HS-27A (cell line): ENCODE measurements at places on chromosomes 6 and 20.
A peak's percentile ranks its signal among the peaks of the same experiment; 100 is the strongest.

GRCh38 chr20:53816872-53817398, 223.3 kb upstream of the ZNF217 start:
- DNase-seq = no peak

DNA sequence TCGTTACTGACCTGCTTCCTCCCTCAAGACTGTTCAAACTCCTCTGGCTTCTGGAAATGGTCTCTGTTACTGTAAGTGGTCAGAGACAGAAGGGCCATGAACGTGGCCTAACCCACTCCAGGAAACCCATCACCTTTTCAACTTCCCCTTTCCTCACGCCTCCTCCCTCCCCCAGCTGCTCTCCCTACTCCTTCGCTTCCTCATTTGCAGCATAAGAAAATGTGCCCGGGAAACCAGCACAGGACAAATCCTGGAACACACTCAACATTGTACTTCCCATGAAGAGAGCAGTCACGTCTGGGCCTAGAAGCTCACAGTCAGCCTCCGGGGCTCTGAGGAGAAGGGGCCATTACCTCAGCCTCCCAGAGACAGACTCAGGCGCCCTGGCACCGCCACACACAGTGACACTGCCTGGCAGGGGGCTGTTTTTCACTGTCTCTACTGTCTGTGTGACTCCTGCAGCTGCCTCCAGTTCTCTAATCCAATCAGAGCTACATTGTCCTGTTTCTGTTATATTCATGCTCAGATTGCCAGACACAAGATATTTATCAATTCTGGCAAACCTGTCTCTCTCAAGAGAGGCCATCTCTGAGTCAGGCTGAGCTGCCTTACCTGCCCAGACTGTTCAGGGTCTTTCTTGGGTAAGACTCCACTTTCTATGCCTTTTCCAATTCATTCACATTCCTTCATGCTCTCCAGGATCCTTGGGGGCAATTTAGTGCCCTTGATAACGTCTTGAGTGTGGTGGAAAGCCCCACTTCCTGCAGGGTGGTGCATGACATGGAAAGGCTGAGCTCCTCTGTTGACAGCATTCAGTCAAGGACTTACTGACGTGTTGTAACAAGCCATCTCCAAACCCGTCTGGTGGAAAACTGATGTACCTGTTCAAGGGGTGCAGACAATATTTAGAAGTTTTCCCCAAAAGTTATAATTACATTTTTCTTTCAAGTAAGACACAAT, 242.2 kb downstream of the HIVEP2 start:
- no peak for DNase-seq

DNA sequence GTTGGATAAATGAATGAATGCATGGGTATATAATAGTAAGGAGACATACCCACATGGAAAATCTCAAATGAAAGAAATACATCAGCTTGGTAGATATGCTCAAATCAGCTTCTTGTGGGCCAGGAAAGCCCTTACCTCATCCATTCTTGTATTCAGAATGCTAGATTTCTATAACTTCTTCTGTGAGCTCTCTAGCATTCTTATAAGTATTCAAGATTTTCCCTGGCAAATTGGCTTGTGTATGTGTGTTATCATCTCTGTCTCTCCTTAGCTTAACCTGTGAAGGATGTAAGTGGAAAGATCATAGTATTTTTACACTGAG, 100.8 kb downstream of the OR2B2 start:
- DNase-seq = no peak

- DNase-seq = no peak
Observed at GRCh38 chr6:54010340-54011276, 100.6 kb upstream of the MLIP start.

GRCh38 chr6:38064431-38064830, 244.9 kb downstream of the ZFAND3 start:
- DNase-seq = no peak

GRCh38 chr6:139219746-139220145, 72.1 kb downstream of the TXLNB start:
- DNase-seq = no peak

DNA sequence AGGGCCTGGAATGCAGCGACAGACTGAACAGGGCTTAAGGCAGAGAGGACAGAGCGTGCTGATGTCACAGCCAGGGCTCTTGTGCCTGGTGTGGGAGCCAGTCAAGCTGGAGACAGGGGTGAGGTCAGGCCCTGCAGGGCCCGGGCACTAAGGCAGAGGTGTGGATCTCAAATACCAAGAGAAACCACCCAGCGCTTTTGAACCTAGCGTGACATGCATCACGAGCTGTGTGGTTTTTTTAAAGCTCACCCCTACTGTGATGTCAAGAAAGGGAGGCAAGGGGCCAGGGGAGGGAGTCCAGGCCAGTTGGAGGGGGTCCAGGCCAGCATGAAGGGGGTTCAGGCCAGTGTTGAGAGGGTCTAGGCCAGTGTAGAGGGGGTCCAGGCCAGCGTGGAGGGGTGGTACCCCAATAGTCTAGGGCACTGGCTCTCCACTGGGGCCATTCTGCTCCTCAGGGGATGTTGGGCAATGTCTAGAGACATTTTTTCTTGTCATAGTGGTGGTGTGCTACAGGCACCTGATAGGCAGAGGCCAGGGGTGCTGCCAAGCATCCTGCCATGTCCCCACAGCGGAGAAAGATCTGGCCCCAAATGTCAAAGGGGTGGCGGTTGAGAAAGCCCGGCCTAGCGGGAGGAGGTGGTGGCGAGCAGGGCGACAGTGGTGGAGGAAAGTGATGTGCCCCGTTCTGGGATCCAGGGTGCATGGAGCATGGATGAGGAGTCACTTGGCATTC, 42.6 kb downstream of the RBM38 start:
- no peak for DNase-seq

GRCh38 chr6:157994125-157994795, 12.6 kb downstream of the SYNJ2 start:
- DNase-seq = no peak

DNA sequence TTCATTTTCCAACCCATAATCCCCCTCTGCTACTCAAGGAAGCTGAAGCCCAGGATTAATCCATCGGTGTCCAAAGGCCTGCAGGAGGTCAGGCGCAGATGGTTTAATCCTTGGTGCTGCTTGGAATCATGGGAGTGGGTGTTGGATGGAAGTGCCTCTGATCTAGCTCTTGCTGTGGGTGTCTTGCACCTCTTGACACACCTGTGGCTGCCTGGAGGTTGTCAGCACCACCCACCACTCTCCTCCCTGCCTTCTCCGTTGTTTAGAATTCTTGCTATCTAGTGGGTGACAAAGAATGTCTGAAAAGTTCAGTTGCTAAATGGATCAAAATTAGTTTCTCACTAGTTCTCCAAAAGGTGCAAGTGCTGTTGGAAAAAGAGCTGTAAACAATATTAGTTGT, 1074.4 kb upstream of the FLRT3 start:
- DNase-seq = no peak

DNA sequence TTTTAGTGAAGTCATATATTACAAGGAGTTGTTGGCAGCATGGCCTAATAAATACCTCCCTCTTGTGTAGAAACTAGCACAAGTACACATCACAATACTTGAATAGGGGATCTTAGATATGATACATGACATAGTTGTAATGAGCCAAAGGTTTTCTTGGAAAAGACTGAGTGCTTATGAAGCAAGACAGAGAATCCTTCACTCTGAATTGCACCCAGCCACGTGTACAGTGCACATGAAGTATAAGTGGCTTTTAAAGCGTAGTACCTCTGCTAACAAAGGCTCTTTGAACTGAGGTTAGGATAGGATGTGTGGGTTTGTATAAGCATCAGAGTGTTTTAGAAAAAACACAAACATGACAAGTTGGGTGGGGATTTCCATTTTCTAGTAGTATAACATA, 145.5 kb upstream of the STMND1 start:
- no peak for DNase-seq

GRCh38 chr20:14935285-14935684, 597.9 kb upstream of the FLRT3 start:
- DNase-seq = no peak

DNA sequence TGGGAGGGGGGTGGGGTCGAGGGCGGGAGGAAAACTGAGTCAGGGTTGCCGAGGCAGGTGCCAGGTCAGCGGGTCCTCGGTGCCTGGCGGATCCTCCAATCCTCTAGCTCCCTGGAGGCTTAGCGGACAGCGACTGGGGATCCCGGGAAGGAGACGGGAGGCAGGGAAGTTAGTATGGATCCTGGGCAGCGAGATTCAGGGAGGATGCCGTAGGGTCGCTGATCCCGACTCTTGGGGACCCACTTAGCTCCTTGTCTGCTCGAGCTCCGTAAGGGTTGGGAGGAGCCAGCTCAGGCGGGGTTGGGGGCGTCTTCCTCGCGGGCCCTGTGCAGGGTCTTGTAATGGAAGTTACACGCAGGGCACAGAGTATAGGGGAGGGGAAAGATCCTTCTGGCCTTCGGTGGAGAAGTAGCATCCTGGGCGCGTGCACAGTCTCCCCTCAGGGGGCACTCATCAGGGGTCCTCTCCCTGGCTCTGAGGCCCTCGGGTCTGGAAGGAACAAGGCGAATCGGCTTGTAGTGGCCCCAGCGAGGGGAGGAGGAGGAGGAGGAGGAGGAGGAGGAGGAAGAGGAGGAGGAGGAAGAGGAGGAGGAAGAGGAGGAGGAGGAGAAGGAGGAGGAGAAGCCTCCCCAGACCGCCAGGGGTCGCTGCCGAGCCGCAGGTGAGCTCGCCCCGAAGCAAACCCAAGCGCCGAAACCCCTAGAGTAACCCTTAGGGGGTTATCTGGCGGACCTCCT, 6.4 kb upstream of the SLC12A5 start:
- DNase-seq = no peak

GRCh38 chr20:23050076-23050838, 785 bp upstream of the THBD start:
- DNase-seq = no peak

- no peak for DNase-seq
Observed at GRCh38 chr6:98824902-98825599, 9.3 kb upstream of the POU3F2 start.

- DNase-seq = no peak
Observed at GRCh38 chr6:125853168-125853567, 62.4 kb downstream of the NCOA7 start.

DNA sequence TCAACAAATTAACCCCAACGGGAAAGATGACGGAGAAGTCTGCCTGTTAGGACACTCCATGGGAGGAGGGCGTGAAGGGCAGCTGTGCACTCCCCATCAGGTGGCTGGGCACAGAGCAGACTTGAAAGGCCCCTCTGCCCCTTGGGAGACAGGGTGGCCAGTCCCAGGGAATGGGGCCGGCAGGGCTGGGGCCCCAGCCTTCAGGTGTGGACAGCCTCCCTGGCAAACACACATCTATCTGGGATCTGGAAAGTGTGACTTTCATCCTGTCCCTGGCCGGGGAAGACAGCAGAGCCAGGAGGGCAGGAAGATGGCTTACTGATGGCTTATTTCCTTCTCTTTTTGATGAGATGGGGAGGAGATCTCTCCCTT, 4.5 kb upstream of the FRMD1 start:
- no peak for DNase-seq

DNA sequence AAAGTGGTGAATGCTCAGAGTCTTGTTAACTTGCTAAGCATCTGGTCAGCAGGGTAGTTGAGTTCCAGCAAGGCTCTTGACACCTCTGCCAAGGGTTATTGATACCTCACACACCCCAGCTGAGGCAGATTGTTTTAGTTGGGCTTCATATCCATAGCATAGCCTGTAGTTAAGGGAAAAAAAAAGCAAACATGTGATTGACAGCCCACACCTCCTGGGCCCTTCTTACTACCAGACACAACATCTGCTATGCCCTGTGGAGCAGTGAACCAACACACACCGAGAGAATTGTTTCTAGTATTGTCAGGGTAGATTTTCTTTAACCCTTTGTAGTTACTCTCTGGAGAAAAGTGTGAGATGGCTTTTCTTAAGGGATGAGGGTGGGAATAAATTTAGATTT, 697.0 kb upstream of the POU3F2 start:
- DNase-seq = no peak

DNA sequence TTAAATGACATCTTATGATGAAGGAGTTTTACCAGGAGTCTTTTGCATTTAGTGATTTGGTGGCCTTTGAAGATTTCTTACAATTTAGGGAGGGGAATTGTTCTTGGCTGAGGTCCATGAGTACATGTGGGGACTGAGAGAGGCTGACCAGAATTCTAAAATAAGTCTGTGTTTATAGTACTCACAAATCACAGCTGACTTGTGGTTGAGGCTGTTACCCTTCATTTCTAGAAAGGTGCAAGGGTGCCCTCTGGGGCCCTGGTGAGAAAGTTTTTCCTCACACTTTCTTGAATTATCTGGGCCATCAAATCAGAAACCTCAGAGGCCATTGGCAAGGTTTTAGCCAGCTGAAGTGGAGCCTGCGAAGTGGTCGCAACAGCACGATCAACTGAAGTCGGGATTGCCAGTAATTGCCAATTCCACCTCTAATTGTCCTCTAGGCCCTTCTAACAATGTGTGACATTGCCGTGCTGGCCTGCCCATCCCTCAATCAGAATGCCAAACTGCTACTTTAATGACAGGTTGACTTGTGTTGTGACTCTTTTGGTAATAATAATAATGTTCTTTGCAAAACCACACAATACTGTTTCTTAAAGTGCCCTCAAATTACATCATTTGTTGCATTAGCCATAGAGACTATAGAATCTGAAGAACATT, 221.6 kb downstream of the OGFRL1 start:
- peak; percentile 38 for DNase-seq

- DNase-seq = no peak
Observed at GRCh38 chr6:37665304-37665703, 32.4 kb downstream of the MDGA1 start.

GRCh38 chr20:33277471-33278441, 5.3 kb upstream of the BPIFB1 start:
- no peak for DNase-seq

GRCh38 chr20:39019027-39019426, 56.9 kb downstream of the DHX35 start:
- no peak for DNase-seq

- no peak for DNase-seq
Observed at GRCh38 chr6:137443901-137444300, 50.3 kb downstream of the OLIG3 start.

- DNase-seq = no peak
Observed at GRCh38 chr6:25369433-25370177, 90.4 kb downstream of the CARMIL1 start.

DNA sequence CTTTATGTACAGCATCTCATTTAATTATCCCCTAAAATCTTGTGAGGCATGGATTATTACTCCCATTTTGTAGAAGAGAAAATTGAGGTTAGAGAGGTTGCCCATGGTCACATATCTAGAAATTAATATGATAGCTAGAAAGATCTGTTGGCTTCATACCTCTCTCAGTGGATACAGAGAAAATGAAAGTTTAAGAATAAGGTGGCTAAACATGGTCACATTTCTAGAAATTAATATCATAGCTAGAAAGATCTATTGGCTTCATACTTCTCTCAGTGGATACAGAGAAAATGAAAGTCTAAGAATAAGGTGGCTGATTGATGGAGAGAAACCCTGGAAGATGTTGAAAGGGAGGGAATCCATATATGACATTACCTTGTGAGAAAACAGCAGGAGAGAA, 260.7 kb upstream of the MAN1A1 start:
- DNase-seq = no peak

DNA sequence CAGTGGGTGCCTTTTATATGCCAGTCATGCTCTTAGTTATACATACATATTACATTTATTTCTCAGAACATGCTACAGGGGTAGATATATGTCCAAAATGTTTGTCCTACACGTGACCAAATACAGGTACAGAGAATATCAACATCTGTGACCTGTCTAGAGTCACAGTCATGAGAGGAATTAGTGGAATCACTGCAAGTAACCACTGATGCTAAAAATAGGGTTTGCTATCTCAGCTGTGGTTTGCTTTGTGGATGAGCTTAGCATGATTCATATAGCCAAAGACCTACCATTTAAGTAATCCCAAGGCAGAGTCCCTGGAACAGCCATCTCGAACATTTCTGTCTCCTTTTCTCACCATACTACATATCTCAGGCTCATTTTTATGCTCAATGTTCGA, 32.3 kb downstream of the GSTA3 start:
- DNase-seq = no peak
